ENCODE measurements at places on chromosomes 6 and 20.
A peak's percentile ranks its signal among the peaks of the same experiment; 100 is the strongest.

GRCh38 chr6:129638055-129638684 is 71.8 kb downstream of the ARHGAP18 start:
- DNase-seq = peak; percentile 73

DNA sequence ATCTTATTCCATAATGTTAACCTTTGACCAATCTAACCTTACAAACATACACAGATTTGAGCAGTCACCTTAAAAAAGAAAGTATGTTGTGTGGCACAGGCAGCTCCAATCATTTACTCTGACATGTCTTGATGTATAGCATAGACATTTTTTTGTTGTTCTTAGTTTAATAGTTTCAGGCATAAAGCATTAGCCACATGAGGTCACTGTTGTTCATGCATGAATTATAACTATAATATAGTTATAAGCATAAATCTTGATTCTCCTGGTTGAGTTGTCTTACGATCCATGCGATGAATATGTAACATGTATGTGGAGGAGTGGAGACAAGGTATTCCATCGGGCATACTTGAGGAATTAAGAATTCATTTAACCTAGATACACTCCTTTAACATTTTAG is 26.1 kb upstream of the NKAIN2 start:
- peak; percentile 18 for DNase-seq

DNA sequence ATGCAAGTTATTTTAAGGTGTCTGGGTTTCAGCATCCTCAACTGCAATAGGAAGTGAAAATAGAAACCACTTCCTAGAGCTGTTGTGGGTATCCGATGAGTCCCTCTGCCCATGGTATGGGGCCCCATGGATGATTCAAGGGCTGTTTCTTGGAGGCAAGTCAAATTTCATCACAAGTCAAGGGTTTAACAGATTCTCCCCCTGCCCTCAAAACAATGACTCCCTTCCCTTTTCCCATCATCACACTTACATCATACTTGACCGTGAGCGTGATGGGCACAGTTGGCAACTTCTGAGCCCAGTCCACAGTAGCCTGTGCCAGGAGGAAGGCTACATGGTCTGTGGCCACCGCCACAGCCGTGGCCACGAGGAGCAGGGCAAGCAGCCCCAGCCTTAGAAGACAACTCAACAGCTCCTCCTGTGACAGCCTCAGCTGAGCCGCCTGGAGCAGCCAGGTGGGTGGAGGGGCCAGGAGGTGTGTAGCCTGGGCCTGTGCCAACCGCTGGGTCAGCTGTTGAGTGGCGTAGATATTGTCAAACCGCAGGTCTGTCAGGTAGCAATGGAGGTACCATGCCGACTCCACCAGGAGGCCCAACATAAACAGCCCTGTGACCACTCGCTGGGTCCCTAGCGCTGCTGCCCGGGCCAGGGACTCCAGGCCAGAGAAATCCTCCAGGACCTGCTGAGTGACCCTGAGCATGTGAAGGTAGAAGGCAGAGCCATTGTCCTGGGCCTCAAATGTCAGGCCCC is 5.2 kb downstream of the OCSTAMP start:
- DNase-seq = no peak

GRCh38 chr20:43751167-43752050 is 24.6 kb upstream of the GTSF1L start:
- peak; percentile 73 for DNase-seq

DNA sequence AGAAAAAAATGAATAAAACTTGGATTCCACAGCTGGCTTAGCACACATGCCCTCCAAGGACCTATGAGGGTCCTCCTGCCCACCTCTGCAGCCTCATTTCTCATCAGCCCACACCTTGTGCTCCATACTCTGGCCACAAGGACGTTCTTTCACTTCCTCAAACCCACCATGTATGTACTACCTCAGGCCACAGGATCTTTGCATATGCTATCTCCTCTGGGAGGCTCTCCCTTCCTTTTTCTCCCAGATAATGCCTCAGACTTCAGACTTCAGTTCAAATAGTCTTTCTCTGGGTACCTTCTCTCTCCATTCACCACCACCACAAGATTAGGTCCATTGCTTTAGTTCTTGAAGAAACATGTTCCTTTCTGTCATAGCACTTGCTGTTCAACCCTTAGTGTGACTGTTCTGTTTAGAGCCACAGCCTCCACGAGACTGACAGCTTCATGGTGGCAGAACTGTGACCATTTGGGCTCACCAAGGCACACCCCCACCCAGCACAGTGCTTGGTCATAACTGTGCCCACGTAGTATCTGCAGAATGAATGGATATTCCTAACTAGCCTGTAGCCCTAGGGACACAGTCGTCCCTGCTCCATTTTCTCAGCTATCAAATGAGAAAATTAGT is 146.7 kb upstream of the LRFN2 start:
- DNase-seq = no peak

- no peak for DNase-seq
Measured at GRCh38 chr6:36484736-36485135, 41.9 kb downstream of the KCTD20 start.

GRCh38 chr6:129853996-129854711 is 7.0 kb downstream of the TMEM244 start:
- DNase-seq = peak; percentile 52

DNA sequence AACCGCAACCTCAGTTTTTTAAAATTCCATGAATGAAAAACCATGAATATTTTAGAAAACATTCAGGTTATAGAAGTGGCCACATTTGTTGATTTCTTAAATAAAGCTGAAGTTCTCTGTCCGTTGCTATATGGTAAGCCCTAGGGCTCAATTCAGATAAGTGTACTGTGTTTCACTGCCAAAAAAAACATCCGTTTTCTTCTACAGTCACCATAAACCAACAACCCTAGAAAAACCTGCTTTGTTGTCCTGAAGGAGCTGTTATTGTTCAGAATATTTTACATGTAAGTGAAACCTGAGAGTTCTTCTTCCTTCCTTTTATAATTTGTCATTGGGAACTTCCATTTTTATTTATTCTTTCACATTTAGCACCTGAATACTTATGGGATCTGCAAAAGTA is 274.1 kb downstream of the TFAP2A start:
- peak; percentile 60 for DNase-seq

DNA sequence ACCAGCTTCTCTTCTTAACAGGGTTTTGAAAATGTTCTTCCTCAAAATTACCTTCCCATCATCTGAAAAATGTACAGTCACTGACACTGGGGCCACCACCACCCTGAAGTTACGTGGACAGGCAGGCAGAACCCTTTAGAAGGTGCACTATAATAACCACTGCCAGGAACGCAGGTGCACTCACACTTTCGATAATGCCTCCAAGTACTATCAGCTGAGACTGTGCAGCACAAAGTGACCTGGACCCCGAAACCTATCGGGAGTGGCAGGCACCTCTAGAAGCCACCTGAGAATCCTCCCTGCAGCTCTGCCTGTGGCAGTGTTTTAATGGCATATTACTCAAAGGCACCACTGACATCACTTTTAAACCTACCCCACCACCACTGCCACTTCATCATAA is 66.4 kb downstream of the TRERF1 start:
- DNase-seq = no peak

DNA sequence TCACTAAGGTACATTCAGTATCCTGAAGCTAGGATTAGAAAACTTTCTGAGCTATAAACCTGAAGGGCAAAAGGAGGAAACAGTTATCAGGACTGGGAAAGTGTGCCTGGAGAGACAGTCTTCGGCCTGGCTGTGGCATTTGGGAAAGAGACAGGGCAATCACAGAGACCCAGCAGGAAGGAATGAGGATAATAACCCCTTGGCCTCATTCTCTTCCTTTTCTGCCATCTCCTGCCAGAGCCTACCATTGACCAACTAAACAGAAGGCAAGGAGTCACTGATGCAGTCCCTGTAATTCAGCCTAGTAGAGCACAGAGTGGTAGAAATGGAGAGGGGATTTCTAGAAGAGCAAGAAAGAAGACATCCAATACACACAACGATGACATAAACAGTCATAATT is 359.4 kb downstream of the HDGFL1 start:
- no peak for DNase-seq

DNA sequence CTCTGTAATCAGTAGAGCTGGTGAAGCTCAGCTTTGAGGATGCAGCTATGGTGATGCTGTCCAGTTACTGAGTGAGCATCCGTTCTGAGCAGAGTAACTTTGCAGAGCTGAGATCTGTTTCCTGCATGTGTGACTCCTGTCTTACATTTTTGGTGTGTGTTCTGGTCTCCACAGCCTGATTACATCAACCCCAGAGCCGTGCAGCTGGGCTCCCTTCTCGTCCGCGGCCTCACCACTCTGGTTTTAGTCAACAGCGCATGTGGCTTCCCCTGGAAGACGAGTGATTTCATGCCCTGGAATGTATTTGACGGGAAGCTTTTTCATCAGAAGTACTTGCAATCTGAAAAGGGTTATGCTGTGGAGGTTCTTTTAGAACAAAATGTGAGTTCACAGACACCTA is 81.6 kb downstream of the FAM120B start:
- peak; percentile 67 for DNase-seq

DNA sequence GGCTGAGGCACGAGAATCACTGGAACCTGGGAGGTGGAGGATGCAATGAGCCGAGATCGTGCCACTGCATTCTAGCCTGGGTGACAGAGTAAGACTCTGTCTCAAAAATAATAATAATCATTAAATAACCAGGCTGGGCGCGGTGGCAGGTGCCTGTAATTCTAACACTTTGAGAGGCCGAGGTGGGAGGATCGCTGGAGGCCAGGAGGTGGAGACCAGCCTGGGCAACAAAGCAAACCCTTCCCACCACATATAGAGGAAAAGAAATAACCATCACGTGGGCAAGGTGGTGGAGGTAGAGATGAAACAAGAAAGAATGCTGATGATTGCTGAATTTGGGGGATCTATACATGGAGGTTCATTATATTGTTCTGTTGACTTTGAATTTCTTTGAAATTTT is 63.4 kb upstream of the PIM1 start:
- DNase-seq = no peak

- no peak for DNase-seq
Measured at GRCh38 chr6:82362144-82362543, 1.5 kb upstream of the TPBG start.

- DNase-seq = no peak
Measured at GRCh38 chr6:90095788-90096187, 200.9 kb downstream of the BACH2 start.

DNA sequence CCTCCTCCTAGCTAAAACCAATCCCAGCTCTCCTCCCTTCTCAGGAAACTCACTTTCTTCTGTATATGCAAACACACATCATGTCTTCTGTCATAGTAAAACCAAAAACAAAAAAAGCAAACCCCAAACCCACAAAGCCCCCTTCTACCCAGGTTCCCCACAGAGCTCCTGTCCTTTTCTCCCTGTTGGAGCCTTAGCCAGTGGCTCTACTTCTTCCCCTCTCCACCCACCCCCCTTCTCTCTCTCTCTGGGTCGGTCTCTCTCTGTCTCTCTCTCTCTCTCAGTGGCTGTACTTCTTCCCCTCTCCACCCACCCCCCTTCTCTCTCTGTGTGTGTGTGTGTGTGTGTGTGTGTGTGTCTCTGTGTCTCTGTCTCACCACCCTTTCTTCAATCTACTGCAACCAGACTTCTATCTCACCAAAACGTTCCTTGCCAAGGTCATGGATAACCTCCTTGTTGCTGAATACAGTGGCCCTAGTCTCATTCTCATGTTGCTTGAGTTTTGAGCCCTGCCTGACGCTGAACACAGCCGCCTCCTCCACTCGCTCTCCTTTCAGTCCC is 8.7 kb upstream of the OSER1 start:
- DNase-seq = no peak

DNA sequence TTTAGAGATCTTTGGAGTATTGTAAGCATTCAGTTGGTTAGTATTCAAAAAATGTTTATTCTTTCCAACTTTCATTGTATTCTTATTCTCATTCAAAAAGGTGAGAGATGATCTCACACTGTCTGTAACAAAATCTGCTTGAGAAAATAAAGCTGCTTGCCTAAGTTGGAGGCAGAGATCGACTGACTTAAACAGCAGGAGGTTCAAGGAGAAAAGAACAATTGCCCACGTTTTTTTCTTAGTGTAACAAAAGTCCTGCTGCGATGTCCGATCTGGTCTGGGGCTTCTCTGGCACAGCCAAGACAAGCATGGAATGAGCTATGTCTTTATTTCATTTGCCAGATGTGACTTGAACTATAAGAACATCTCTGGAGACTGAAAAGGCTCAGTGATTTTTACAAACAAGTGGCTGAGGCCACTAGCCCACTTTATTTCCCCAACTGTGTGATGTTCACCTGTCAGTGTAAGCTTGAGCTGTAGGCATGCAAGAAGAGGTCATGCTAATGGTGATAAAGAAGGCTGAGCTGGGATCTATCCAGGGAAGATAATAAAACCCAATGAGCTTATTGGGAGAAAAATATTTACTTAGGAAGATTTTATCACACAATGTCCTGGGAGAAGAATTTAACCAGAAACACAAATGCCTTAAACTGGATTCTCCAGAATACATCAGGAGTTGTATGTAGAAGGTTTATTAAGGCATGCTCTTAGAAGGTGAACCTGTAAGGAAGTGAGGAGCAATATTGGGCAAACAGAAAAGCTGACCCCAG is 580.1 kb upstream of the BTBD3 start:
- DNase-seq = no peak

DNA sequence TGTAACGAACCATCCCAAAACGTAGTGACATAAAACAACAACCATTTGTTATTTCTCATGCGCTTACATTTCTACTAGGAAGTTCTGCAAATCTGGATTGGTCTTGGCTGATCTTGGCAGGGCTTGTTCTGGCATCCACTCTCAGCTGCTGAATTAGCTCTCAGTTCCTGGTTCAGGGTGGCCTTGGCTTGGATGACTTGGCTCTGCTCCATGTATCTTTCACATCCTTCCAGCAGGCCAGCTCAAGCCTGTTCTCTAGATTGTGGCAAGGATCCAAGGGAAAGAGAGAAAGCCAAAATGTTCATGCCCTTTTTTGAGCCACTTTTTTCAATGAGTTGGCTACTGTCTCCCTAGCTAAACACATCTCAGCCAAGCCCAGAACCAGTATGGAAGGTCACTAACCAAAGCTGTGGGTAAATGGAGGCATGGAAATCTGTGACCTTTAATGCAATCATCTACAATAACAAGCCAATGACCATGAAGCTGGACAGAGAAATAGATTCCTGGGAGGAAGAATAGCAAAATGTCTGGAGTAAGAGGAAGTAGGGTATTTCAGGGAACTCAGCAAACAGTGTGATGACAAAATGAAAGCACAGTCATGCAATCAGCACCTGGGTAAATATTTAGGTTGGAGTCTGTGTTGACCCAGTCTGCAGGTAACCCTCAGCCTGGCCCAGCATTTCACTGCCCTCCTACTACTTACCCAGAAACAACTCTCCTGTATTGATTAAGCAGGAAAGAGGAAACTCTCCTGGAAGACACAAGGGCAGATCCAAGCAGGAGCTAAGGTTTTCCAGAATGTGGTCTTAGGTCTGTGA is 32.7 kb upstream of the SNAP25 start:
- no peak for DNase-seq

DNA sequence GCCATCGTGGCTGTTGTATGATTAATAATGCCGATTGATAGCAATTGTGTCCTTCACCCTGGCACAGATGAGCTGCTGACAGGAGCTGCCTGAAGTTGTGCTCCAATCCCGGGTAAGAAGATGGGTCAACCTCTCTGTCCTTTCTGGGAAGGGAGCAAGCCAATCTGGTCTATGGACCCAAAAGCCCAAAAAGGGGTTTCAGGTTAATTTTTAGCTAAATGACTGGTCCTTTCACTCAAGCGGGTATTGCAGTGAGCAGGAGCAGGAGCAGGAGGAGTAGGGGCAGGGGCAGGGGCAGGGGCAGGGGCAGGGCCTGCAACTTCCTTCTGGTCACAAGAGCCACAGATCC is 164.8 kb downstream of the TAF4 start:
- no peak for DNase-seq
